ENCODE measurements at places on chromosomes 13 and 19.
A peak's percentile ranks its signal among the peaks of the same experiment; 100 is the strongest.

DNA sequence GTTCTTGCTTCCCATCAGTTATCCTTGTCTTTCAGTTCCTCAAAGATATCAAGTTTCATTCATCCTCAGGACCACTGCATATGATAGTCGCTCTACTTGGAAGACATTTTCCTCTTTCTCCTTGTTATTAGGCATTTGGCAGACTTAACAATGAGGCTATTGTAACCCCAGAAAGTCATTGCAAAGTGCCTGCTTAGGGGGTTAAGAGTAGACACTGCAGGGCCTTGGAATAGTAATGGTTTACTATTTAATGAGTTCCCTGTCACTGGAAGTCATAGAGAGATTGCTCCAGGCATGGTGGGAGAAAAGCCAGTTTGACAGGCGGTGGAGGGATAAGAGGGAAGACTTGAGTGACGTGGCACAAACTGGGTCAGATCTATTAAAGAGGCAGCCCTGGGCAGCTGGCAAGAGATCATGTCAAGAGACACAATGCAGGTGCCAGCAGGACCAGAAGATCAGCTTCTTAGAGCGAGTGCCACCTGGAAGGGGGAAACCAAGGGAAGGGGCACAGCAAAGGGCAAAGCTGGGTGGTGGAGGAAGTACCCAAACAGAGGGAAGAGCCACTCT is 16.8 kb upstream of the CPB2 start:
- DNase-seq = no peak

- no peak for DNase-seq
Measured at GRCh38 chr13:22061371-22061805, 390.5 kb downstream of the FGF9 start.

DNA sequence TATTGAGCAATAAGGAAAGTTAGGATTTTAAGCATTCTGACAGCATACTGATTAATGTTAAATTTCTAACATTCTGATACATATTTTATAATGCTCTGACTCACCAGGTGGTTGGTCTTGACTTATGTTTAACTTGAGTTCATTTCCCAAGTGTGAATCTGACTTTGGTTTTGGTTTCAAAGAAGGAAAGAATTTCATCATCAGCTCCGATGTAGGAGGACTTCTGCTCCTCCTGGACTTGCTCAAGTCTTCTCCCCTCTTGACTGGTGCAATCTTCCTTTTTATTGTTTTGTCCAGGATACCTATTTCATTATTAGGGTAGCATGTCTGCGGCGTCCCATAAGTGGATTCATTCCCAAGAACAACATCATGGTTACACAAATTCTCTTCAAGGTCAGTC is 141.3 kb downstream of the RNF17 start:
- DNase-seq = no peak

DNA sequence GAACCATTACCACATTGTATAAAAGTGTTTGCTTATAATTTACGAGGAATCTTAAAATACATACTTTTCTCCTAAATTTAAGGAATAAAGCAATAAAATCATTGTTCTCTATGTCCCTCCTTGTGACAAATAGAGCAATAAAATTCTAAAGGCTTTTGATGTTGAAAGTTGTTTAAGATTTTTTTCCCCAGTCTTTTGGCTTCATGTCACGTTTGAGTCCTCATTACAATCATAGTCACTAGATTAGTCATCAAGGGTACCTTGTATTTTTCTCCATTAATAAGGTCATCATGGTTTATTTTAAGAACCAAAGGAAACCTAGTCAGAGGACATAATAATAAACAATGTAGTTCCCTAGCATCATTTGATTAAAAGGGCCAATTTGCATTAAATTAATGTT is 3.2 kb downstream of the WBP4 start:
- DNase-seq = no peak

DNA sequence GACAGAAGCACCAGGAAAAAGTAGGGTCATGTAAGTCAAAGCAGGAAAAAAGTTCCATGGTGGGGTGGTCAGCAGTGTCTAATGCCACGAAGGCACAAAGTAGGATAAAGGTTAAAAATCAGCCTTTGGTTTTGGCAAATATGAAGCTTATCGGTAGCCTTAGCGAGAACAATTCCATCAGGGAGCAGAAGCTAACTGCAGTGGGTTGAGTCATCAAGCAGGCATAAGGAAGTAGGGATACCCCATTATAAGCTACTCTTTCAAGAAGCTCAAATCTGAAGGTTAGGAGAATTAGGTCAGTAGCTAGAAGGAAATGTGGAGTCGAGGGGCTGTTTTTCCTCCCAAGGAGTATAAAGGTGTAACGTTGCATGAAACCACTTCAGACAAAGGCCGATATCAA is 57.5 kb upstream of the USPL1 start:
- DNase-seq = no peak

DNA sequence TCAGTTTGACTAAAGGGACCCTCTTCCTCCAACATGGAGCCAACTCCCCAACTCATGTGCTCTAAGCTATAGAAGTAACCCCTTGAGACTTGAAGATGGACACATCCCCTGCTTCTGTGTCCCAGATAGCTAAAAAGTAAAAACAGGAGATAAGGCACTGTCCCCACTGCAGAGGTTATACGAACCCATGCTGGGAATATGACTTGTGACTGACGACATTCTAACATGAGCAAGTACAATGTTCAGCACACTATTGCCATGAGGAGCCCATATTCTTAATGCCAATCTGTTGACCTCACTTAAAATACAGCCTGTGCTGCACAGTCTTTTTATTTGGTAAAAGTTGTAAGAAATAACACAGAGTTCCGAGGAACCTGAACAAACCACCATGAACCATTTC is 71.4 kb downstream of the ABCC4 start:
- DNase-seq = no peak

- no peak for DNase-seq
Measured at GRCh38 chr19:18919900-18920214, 342 bp downstream of the DDX49 start.

DNA sequence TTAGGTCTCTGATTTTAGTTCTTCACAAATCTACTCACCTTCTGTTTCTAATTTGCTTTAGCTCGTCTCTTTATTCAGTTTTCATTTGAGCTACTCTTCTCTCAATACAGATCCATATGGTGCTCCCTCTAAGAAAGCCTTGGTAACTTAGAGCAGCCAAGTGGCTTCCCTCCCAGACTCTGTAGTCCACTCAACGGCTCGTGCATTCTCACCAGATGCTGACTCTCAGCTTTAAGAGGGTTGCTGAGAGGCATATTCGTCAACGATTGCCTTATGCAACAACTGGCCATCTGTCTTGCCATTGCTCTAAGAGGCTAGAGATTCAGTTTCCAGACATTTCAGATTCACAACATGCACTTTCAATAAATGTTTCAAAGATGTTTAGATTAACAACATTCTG is 785.8 kb upstream of the SLC10A2 start:
- DNase-seq = no peak

DNA sequence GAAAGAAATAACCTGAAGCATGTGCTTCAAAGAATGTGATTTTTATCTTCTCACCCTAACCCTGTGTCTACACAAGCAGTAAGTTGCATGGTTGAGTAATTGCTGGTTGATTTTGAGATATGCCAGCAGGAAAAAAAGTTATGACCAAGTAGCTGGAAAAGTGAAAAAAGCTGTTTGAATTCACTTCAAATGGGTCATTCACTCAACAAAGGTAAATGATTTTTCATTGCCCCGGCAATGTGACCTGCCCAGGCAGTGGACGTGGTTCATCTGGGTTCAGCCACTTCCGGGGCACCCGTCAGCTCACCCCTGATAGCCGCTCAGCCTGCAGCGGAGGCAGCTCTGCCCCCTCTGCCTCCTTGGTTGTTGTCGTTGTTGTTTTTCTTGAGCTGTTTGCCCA is 18.5 kb downstream of the TNFRSF19 start:
- DNase-seq = no peak

GRCh38 chr13:112968910-112969691 is at the start of gene MCF2L:
TSS of gene MCF2L (plus strand) at chr13:112969214. CDS start at chr13:112969380, 166 bp downstream.
- no peak for DNase-seq

DNA sequence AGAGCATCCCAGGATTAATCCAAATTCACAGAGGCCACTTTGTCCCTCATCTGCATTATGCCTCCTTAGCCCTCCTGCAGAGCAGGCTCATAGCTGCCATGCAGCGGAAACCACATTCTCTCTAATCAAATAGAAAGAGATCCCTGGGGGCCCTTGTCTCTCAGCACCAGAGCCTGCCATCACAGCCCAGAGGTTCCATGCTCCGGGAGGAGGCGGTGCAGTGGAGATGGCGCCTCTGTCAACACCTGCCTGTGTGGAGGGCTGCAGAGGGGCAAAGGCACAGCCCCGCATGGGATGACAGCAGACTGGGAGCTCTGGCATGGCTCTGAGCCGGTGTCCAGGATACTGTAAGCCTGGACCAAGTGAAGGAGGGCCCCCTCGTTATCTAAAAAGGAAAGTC is 111.3 kb downstream of the SLC7A1 start:
- no peak for DNase-seq

DNA sequence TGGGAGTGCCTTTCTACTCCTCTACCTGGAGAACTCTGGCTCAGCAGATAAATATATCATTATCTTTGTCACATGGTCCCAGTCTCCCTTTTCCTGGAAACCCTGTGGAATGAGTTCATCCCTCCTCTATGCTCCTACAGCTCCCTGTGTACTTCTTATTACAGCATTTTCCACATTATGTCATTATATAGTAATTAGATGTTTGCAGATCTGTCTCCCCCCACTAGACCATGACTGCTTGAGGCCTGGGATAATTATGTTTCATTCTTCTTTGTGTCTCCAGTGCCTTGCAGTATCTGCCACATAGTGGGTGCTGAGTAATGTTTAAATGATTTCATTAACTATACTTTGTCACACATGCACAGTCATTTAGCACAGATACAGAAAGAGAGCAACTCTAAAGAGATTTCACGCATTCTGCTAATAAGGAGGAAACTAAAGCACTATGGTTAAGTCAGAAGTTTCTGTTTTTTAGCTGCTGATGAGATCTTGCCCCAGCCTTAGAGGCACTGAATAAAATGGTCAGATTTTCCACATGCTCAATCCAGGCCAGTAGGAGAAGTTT is 66.1 kb upstream of the DIAPH3 start:
- DNase-seq = peak; percentile 33

GRCh38 chr13:72539925-72540324 is 187.5 kb downstream of the MZT1 start:
- DNase-seq = no peak

GRCh38 chr13:102401766-102402165 is at the start of gene FGF14:
TSS of gene FGF14 (minus strand) at chr13:102402048.
- no peak for DNase-seq

GRCh38 chr13:26855071-26855470 is 94.5 kb upstream of the GPR12 start:
- DNase-seq = no peak

DNA sequence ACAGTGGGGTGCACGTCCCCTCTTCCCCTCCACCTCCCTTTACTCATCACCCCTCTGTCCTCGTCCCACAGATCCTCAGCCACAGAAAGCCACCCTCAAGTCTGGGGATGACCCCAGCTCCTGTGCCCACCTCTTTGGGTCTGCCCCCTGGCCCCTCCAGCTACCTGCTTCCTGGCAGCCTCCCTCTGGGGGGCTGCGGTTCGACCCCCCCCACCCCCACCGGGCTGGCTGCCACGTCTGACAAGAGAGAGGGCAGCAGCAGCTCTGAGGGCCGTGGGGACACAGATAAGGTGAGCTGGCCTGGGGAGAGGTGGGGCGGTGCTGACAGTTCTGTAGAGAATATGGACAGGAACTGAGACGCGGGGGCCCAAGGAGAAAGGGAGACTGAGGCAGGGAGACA is 11.1 kb downstream of the IRF3 start:
- DNase-seq = no peak

DNA sequence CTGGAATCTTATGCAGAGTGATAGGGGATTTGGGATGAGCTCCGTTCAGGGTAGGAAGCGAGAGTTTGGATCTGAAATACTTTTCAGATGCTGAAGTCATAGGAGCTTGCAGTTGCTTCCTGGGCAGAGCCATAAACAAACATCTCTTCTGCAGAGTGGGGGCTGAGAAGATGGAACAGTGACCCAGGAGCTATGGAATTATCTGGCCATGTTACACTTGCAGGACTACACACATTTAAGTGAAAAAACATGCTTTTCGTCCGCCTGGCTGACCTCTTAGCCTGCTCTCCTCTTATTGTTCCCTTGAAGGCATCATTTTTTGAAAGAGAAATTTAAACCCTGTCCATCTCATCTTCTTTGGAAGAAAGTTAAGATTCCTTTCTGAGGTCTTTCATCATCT is 40.7 kb downstream of the PSG11 start:
- no peak for DNase-seq

GRCh38 chr19:34673590-34673989 is 3.4 kb downstream of the SCGB2B2 start:
- DNase-seq = no peak
